ENCODE measurements at places on chromosomes 11 and 22.

- no peak for DNase-seq
Measured at GRCh38 chr22:27839057-27839660, 37.6 kb upstream of the MN1 start.

GRCh38 chr11:113001709-113002108, 40.5 kb downstream of the NCAM1 start:
- DNase-seq: no peak

DNA sequence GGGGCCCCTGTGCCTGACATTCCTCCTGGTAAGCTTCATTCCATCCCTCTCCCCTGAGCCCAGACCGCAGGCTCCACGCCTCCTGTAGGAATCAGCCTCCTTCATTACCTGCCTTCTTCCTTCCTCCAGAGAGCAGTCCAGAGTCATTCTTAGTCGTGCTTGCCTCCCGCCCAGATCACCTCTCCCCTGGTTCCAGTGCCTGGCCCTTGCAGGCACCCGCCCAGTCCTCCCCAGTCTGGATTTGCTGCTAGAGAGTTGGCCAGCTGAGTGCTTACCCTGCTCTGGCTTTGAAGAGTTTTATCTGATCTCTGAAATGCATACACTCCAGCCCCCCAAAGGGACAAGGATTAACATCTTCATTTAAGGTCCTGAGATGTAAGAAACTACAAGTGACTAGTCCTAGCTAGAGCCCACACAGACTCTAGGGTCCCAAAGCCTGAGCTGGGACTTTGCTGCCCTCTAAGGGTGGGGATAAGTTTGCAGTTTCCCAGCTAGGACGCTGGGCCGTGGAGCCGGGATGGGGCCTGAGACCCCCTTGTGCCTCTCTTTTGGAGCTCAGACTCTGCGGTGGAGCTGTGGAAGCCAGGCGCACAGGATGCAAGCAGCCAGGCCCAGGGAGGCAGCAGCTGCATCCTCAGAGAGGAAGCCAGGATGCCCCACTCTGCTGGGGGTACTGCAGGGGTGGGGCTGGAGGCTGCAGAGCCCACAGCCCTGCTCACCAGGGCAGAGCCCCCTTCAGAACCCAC, 1.6 kb downstream of the NR1H3 start:
- no peak for DNase-seq

DNA sequence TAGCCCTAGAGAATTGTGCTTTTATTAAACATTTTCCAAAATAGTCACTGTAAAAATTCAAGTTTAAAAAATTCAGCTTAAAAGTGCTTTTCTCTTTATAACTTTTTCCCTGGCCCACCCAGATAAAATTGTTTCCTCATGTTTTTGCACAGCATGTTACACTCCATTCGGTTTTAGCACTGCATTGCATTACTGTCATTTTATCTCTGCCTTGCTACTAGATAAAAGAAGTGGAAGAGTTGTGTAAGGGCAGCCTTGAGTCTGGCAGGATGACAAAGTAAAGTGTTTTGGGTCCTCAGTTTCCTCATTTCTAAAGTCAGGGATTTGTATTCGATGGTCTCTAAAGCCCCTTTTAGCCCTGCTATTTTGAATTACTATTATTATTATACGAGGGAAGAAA, 99.8 kb downstream of the ATM start:
- no peak for DNase-seq

GRCh38 chr11:36270701-36271100, 18.5 kb downstream of the COMMD9 start:
- DNase-seq: no peak

DNA sequence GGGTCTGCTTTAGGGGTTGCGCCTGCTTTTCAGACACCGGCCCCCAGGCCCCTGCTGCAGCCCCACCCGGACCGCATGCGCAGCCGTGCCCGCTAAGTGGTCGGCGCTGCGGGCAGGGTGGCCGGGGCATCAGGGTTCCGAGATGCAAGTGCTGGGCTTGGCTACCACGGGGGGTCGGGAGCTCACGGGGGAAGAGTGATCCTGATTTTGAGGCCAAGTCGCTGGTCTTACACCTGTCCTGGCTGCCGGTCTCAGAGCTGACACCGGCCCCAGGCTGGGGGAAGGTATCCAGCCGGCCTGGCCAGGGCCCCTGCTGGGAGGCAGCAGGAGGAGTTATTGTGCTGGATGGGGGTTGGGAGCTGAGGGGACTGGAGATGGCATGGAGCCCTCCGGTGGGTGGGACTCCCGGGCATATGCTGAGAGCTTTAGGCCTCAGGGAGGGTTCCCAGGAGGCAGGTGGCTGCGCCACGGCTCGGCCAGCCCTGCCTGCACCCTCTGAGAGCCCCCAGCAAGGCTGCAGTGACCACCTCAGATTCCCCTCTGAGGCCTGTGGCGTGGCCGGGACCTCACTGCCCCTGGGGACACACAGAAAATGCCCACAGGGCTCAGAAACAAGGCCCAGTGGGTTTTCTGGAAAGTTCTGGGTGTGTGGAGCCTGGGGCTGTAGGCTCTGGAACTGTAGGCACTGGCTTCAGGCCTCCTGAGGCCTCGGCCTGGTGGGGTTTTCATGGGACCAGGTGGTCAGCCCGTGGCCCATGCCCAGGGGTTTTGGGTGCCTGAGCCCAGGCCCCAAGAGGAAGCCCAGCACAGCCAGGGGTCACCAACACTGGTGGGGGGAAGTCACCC, 4.4 kb upstream of the MUC5AC start:
- DNase-seq: no peak

DNA sequence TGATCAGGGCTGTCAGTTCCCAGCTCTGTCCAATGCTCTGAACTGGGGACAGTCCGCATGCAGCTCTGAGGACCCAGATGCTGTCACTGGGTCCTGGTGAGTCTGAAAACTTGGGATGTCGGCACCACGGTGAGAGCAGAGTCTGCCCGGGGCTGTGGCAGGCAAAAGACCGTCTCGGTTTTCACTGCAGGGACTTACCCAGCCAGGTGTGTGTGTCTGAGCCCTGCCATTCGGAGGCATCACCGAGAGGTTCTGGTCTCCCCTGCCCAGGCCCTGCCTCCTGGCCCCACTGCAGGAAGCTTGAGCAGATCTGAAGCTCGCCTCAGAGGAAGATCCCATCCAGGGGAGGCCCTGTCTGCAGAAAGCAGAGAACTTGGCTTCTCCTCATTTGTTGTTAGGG, 5.2 kb downstream of the TP53AIP1 start:
- no peak for DNase-seq

GRCh38 chr11:94112206-94112953, 16.3 kb upstream of the PANX1 start:
- no peak for DNase-seq

GRCh38 chr11:101401245-101401644, 182.6 kb downstream of the TRPC6 start:
- DNase-seq: no peak

DNA sequence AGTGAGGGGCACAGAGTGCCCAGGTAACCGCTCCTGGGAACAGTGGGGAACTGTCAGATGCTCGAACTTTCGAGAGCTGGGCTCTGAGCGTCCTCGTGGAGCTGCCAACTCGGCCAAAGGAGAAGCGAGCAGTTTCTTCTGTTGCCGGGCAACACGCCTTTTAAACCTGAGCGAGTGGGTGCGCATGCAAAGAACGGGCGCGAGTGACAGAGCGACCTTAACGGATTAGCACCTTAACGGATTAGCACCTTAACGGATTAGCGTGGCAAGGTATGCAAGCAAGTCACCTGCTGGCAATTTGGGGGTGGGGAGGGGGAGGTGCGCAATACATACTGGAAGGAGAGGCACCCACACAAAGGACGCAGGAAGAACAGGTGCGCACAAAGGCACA, 61.8 kb upstream of the PRODH start:
- no peak for DNase-seq

DNA sequence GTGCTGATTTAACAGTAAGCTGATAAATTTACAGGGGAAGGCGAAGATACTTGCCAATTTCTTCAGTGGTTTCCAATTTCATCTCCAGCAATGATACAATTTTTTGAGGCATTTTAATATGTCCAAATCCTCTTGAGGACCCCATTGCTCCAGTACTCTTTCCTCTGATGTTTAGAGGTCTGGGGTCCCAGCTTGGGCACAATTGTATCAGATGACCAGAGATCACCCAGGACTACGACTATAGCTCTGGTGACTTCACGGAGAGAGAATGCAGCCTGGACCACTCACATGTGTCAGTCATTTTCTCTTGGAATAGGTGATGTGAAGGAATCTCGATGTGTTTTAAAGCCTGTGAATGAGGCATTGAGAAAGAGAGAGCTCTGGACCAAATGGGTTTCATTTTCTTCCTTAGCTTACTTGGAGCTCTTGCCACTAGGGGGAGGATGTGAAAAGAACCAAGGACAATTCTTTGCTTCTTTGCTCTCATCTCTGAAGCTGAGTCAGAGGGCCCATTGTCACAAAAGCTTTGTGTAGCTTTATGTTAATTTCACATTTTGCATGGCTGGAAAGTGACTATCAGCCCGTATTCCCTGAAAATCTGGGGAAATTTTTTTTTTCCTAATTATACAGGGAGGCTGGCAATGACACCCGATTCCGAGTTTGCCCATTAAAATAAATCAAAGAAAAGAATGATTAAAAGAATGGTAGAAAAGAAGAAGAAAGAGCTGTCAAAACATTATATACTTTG, 6.7 kb upstream of the CCDC90B start:
- DNase-seq: peak; percentile 27

- DNase-seq: no peak
Measured at GRCh38 chr11:933936-934335, 8.3 kb downstream of the AP2A2 start.

DNA sequence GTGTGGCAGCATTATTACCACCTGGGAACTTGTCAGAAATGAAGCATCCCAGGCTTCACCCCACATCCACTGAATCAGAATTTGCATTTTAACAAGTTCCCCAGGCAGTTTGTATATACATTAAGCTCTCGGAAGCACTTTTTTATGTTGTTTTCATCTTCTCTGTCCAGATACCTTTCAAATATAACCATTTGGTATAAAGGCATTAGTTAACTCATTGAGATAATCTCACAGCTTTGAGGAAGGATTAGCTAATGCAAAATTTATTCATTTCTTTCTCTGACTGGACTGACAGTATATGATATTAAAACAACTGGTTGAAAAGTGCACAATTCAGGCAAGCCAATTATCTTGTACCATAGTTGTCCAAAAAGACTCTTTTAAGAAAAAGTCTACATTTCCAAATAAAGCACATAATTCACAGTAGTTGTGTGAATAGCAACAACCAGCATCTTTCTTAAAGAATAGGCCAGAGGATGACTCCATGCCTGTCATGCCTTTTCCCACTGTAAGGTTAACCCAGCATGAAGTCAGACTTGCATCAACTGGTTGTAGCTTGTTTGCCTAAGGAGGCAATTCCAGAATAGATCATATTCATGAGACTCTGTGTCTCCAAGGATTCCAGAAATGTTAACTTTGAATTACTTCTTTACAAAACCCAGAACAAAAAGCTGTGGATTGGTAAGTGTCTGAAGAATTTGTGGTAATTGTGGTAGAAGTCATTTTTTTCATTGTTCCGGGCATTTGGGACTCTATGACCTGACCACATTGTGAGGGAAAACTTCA, 254.3 kb upstream of the SESN3 start:
- no peak for DNase-seq

DNA sequence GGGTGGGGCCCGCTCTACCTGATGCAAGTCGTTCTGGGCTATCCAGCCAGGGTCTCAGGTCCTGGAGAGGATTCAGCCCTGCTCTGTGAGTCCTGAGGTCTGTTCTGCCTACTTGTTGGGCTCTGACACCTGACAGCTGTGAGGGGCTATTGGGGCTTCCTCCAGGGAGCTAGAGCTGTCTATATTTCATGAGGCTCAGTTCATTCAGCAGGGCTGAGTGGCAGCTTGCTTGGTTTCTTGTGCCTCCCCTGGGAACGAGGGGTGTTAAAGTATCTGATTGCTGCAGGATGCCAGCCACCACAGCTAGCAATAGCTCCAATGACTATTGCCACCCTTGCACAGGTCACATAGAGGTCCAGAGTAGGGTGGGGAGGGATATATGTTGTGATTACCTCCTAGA, 26.7 kb downstream of the INSC start:
- no peak for DNase-seq
